GM23248 (cell line): ENCODE measurements at places on chromosomes 1 and 21. TPM values are rescaled to one million over a fixed set of nuclear protein-coding genes. Genes with fewer than 3 reads are reported as not detected.

NUP210L gene
- polyA plus RNA-seq = not detected in 2 replicates

RPE65 gene
- polyA plus RNA-seq = not detected in 2 replicates

CELA3A gene
- not detected in 2 replicates for polyA plus RNA-seq

GBP5 gene
- polyA plus RNA-seq = 1.2 and 1.3 TPM in 2 replicates

MOB3C gene
- 4.7 and 6.1 TPM in 2 replicates for polyA plus RNA-seq

EXTL1 gene
- 5.9 and 6.4 TPM in 2 replicates for polyA plus RNA-seq

NUDT17 gene
- polyA plus RNA-seq = 7.8 and 9.5 TPM in 2 replicates

SEMA4A gene
- 0.35 and 0.51 TPM in 2 replicates for polyA plus RNA-seq

LDLRAD1 gene
- not detected in 2 replicates for polyA plus RNA-seq

LCE2C gene
- 1.8 and 2.0 TPM in 2 replicates for polyA plus RNA-seq

BSND gene
- polyA plus RNA-seq = not detected in 2 replicates

GSTM2 gene
- polyA plus RNA-seq = 40.1 and 41.2 TPM in 2 replicates

GNG4 gene
- polyA plus RNA-seq = 1.2 and 1.6 TPM in 2 replicates

IL22RA1 gene
- polyA plus RNA-seq = 0.21 TPM in 1 of 2 replicates, not detected in the other

TDRD10 gene
- not detected in 2 replicates for polyA plus RNA-seq

CR1L gene
- polyA plus RNA-seq = not detected in 2 replicates

SYNC gene
- polyA plus RNA-seq = 60.0 and 60.5 TPM in 2 replicates

CA6 gene
- not detected in 2 replicates for polyA plus RNA-seq
